ENCODE measurements at places on chromosomes 13 and 19.

DNA sequence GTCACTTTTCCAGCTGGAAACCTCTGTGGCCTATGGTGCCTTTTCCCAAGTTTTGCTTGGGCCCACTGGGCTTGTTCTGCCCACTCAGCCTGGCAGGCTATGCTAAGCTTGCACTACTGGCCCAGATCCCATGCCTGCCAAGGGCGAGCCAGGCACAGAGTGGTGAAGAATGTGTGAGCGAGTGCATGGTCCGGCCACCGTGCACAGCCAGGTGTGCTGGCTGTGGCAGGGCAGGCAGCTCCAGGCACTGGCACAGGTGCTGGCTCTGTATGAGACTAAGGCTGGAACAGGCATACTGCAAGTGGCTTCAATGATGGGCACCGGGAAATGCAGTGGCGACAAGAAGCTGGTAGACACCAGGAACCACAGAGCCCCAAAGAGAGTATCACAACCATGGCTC lies 50.1 kb upstream of the MAB21L1 start:
- DNase-seq = no peak

GRCh38 chr19:33403221-33403972 lies 29.9 kb downstream of the CEBPG start:
- DNase-seq = no peak

DNA sequence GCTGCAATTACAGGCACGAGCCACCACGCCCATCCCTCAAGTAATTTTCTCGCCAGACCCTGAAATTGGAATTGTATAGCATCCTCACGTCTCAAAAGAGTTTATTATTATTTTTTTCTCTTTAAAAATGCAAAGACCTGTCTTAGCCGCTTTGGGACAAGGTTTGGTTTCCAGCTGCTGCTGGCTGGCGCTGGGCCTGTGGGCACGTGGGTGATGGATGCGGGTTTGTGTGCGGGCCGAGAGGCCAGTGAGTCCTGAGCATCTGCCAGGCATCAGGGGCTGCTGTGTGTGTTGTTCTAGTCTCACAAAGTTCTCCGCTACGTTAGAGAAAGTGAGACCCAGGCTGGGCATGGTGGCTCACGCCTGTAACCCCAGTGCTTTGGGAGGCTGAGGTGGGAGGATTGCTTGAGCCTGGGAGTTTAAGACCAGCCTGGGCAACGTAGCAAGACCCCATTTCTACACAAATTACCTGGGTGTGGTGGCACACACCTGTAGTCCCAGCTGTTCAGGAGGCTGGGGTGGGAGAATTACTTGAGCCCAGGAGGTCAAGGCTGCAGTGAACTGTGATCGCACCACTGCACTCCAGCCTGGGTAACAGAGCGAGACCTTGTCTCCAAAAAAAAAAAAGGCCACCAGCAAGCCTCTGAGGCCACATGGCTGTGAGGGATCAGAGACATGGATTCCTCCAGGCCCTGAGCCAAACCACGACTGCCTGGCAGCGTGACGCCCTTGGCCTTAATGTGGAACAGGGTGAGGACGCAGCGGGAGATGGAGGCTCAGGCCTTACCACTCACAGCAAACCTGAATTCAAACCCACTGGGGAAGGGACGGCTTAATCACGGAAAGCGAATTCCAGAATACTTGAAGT lies 4.7 kb upstream of the TMPRSS9 start:
- no peak for DNase-seq

GRCh38 chr19:35395382-35396199 lies 24.7 kb downstream of the GPR42 start:
- no peak for DNase-seq

All from NCI-H460 (cell line).